ENCODE measurements at places on chromosomes 4 and X.

DNA sequence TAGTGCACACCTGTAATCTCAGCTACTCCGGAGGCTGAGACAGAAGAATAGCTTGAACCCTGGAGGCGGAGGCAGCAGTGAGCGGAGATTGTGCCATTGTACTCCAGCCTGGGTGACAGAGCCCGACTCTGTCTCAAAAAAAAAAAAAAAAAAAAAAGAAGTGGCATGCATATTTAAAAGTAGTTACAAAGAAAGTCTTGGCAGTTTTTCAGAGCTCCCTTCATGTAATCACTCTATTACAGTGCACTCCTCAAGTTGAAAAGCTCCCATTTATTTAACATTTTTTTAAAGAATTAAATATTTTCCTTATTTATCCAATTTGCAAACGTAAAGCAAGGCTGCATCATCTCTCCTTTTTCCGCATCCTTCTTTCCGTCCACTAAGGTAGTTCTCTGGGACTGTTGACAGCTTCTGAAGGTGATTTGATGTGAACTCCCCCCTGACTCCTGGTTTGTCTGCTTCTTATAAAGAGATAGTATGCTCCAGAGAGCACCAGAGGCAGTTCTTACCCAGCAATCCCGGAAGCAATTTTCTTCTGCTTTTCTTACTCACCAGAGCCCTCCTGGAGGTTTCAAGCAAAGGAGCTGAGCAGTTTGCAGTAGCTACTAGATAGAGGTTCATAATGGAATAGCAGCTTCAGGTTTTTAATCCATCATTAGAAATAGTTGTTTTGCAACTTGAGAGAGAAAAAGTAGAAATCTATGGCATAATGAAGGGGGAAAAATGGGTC, 151.0 kb downstream of the PALLD start:
- DNase-seq, result no peak

DNA sequence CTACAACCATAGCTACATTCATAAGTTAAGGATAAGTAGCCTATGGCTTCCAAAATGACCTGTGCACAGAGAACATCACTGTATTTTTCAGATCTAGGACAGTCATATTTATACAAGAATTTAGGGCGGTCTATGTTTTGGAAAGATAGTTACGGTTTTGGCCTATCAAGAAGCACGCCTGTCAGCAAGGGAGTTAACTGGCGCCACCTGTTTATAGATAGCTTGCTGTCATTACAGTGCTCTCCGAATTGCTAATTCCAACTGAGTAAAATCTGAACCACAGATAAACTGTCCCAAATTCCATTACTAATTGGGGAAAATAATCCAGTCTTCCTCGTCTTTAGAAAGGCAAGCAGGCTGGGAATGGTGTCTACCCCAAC, 646 bp downstream of the ABCB7 start:
- DNase-seq, result no peak

GRCh38 chrX:154000051-154000450, 19.7 kb downstream of the IRAK1 start:
- no peak for DNase-seq

- DNase-seq, result no peak
Measured at GRCh38 chr4:112626228-112626627, 10.5 kb downstream of the ZGRF1 start.

DNA sequence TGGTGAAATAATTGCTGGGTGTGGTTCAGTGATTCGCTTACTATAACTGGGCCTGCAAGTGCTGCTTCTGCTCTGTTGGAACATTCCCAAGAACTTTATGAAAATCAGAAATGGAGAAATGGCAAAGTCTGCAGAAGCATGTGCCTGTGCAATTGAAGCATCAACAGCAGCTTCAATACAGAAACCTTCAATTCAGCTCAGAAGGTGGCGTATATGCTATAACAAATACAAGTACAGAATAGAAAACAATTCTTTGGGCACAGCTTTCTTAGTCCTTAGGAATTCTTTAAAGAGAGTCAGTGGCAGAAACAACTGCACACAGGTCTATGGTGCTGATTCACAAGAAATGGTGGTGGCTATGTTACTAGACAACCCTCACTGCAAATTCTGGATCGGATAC, 18.0 kb upstream of the PDHA2 start:
- DNase-seq, result no peak

GRCh38 chr4:126708716-126709115, 924.0 kb upstream of the INTU start:
- DNase-seq, result no peak

DNA sequence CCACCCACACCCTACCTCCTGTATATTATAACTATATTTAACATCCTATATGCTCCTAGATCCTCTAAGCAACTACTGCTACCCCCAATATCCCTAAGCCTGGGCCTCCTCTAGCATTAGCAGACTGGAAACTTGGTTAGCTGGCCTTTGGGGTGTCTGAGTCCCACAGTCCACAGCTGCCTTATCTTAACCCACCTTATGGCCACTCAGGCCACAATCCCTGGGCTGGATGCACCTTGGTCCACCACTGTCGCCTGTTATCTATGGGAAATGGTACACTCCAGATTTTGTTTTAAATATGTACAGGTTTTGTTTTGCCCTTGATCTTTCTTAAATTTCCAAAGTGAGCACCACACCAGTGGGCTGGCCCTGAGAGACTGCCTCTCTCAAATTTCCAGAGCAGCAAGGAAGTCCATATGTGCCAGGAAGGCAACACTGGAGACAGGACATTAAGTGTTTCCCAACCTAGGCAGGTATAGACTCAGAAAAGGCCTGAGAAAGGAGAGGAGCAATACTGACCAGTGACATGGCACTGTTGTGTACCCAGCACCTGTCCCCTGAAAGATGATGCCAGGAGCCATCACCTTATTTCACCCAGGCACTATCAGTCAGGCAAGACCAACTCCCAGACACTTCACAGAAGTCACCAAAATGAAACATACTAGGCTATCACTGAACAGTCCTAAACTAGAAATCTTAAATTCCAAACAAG, 921 bp downstream of the PFKFB1 start:
- no peak for DNase-seq

DNA sequence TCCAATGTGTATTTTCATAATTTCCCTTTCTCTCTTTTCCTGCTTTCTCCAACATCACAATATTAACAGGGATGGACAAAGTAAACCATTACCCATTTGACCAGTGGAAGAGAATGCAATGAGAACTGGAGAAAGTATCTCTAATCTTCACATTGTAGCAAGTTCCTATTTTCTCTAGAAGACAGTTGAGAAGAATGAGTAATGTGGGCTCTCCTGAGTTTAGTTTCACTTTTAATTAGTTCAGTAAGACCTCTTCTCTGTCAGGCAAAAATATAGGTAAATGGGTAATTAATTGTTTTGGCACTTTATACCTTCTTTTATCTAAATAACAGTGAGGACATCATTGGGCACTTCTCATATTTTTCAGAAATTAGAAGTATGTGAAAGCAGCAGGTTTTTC, 602.0 kb downstream of the GLUD2 start:
- DNase-seq, result no peak

DNA sequence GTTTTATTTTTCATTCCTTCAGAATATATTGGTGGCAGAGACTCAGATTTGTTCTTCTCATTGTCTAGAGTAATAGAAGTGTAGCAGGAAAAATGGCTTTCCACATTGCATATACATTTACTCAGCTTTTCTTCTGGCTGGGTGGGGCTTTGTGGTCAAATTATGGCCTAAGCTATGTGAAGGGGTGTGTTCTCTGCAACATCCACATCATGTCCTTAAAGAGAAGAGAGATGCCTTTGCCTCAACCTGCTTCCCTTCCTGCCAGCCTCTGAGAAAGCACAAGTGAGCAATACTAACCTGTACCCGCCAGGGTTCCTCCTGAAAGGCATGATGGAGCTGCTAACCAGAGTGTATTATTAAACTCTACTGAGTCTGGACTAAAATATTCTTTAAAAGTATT, 695.6 kb upstream of the FAM241A start:
- no peak for DNase-seq

DNA sequence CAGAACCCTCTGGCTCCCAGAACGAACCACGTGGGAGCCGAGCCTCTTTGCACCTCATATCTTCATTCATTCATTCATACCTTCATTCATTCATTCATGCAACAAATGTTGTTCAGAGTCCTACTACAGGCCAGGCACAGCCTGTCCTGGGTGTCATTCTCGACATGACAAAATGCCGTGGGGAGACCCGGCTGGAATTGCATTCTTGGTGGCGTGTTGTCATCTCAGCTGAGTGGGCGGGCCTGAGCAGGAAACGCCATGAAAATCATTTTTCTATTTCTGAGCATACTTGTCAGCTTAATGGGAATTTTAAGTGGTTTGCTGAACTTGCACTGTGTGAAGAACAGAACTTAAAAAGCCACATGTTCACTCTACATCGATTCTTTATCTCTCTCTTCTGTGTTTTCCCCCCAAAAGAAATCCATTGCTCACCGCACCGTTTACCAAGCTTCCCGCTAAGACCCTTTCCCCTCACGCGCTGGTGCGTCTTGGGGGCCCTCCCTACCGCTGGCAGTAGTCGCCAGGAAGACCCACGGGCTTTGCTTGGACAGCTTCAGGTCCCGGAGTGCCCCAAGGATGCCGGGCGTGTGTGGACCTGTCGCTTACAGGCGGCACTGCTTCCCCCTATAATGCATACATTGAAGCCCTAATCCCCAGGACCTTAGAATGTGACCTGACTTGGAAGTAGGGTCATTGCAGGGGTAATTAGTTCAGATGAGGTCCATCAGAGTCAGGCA, 41.6 kb upstream of the HMX1 start:
- no peak for DNase-seq

- DNase-seq, result no peak
Measured at GRCh38 chr4:7365462-7366179, 69.1 kb downstream of the PSAPL1 start.

DNA sequence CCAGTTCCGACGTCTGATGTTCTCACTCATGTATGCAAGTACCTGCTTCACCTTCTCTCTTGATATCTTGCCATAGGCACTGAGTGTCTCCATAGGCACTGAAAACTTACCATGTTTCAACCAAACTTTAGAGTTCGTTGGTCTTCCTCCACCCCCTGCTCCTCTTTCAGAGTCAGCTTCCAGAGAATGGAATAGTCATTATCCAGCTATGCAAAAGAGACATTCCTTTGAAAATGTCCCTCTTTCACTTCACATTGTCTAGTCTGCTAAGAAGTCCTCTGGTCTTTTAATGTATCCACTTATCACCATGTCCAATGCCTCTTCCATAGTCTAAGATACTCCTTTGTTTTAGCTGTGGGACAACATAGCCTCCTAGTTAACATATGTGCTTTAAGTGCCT, 566.0 kb upstream of the TENM3 start:
- DNase-seq, result no peak

DNA sequence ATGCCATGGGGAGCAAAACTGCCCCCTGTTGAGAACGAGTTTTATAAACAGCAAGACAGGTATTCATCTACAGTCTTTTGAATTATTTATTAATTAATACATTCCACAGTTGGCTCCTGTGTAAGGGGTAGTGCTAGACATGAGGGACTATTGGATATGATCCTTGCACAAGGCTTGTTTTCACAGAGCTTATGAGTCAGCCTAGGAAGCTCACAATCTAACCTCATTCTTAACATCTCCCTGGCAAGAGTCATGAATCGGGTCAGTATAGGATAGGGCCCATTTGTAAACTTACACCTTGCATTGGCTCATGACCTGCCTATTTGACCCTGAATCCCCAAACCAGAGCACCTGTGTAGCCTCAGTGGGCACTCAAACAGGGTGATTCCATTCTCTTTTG, 209.1 kb upstream of the HCCS start:
- no peak for DNase-seq

GRCh38 chr4:164937576-164938270, 39.7 kb downstream of the TRIM61 start:
- no peak for DNase-seq

DNA sequence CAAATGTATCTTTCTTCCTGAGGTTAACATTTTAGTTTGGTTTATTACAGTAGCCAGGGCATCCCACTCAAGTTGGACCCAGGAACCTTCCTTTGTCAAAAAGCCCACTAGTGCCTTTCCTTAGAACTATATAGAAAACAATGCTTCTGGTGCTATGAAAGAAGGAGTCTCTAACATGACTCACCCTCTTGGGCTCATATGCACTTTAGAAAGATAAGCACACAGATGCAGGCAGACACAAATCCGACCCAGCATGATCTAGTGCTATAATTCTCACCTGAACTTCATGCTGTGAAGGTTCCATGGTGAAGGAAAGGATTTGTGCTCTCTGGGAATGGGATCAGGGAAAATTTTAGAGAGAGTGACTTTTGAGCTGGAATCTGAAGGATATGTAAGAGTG, 289.4 kb downstream of the ANKRD50 start:
- no peak for DNase-seq

- DNase-seq, result no peak
Measured at GRCh38 chrX:132180929-132181328, 38.3 kb downstream of the RAP2C start.

DNA sequence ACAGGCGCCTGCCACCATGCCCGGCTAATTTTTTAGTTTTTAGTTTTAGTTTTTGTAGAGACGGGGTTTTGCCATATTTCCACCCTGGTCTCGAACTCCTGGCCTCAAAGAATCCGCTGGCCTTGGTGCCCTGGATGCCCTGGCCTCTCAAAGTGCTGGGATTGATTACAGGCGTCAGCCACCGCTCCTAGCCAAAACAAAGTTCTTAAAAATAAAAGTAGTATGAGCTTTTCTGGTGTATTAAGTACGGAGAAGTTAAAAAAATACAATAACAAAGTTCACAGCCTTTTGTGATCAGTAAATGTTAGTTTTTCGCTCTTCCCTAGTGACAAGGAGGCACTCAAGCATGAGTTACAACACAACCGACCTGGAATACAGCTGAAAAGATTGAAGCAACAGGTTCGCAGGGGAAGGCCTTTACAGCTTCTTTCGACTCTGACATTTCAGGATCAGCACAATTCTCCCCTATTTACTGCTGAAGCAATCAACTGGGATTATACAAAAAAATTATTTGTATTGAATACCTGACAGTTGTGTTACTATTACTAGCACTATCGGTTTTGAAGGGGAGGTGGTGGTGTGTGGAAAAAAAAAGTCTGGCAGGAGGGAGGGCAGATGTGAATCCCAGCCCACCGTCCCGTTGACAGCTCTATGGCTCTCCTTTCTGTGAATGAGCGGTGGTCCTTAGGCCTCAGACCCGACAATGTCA, 893 bp upstream of the METAP1 start:
- DNase-seq, result no peak

DNA sequence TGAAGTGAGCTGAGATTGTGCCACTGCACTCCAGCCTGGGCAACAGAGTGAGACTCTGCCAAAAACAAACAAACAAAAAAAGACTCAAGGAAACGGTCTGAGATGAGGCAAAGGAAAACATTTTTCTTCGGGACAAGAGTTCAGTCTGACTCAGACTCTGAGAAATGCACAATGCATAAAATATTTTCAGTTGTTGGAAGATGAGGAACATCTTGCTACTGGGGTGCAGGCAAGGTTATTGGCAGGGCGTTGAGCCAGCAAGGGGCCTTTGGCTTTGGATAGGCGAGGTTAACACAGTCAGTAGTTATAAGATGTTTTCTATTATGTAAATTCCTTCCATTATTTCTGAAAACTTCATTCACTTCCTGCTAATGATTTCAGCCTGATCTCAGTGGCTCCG, 96.1 kb upstream of the VCX start:
- no peak for DNase-seq

DNA sequence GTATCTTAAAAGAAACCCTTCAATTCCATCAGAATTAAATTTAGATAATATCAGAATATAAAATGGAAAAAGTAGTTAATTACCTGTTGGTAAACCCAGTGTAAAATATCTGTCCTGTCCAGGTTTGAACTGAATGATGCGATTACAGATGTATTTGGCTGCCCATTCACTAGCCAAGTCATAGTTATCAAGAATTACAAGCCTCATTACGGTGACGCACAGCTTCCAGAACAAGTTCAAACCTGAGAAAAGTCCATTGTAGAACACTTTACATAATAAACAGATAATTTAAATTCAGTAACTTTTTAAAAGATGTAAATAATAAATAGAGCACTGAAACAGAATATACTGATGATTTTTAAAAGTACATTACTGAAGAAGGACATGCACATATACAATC, 4.4 kb downstream of the GNPDA2 start:
- no peak for DNase-seq
